Activated effector memory CD4-positive, alpha-beta T cell treated with Interleukin-2 at 50 U/mL for 16 hours (primary cell): ENCODE measurements at places on chromosomes 5 and 9.
A peak's percentile ranks its signal among the peaks of the same experiment; 100 is the strongest.

- no peak for DNase-seq
Measured at GRCh38 chr5:56202483-56202882, 30.6 kb downstream of the ANKRD55 start.

GRCh38 chr9:30913331-30913730, 1471.1 kb upstream of the ACO1 start:
- DNase-seq: no peak

DNA sequence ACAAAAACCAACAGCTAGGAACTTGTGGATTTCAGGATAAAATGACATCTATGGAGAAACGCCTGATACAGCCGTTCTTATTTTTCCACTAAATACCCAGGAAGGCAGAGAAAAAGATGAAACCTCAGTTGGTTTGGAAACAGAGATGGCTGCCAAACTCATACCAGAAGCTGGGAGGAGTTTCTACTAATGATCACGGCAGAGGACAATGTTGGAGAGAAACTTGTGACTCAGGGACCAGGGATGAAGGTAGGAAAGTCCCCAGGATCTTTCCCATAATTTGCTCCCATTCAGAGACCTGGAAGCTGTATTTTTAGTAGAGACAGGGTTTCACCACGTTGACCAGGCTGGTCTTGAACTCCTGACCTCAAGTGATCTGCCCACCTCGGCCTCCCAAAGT, 187.1 kb upstream of the IER5L start:
- no peak for DNase-seq

DNA sequence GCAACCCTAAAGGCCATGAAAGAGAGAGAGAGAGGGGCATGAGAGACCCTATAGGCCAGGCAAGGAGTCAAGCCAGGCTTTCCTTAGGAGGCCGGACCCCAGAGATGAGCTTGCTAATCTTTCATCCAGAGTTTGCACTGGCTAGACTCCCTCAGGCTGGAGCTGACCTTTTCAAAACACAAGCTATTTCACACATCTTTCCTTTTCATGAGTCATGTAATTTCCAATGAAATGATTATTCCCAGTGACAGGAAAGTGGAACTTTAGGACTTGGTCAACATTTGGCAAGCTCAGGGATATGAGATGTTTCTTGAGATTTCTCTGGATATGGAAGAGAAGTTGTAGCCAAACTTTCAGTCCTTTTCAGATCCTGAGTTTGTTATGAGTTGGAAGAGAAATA, 117.7 kb downstream of the TARS1 start:
- DNase-seq: no peak

DNA sequence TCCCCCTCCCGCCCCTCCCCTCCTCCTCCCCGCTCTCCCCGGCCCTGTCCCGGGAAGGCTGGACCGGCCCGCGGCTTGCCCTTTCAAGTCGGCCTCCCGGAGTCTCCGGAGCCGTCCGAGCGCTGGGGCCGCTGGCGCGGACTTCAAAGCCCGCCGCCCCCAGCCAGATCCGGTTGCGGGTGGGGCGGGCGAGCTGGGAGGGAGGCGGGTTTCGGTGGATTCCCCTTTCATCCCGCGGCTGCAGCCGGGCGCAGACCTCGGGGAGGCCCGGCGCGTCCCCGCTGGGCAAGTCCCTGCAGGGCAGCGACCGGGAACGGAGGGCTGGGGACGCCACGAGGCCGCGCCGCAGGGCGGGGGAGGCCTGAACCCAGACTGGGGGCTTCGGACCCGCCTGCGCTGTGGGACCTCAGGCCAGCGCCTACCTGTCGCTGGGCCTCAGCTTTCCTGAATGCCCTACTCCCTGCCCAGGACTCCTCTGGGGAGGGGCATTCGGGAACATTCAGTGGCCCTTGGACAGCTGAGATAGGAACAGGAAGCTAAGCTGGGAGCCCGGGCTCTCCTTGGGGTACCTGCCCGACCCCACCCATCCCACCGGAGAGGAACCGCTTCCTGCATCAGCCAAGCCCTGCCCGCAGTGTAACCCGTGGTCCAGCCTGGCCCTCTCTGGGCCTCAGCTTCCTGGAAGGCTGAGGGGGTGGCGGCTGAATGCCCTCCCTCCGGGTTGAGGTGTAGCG, 23.4 kb downstream of the C9orf50 start:
- peak; percentile 27 for DNase-seq

- DNase-seq: no peak
Measured at GRCh38 chr9:11577522-11577921, 964.7 kb upstream of the PTPRD start.

GRCh38 chr9:89380437-89381307, 62.4 kb downstream of the SECISBP2 start:
- no peak for DNase-seq

DNA sequence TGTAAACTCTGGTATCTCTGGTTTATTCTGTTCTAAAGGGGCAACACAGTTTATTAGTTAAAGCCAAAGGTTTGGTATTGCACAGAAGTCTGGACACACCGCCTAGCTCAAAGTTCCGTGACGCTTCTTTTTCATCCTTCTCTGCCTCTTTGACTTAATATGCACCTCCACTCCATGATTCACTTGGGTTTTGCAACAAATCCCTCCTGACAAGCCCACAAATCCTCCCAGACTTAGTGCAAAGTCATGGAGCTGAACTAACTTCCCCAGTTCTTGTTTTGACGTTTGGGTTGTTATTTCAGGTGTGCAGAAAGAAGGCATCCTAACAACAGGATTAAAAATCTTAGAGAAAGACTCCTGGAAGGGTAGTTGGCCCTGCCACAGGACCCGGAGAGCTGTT, 441.6 kb upstream of the DMAC1 start:
- DNase-seq: no peak

GRCh38 chr9:117245175-117245829, 169.6 kb downstream of the ASTN2 start:
- DNase-seq: no peak

GRCh38 chr9:116842658-116843057, 155.6 kb downstream of the TRIM32 start:
- no peak for DNase-seq

- no peak for DNase-seq
Measured at GRCh38 chr5:142819292-142819691, 49.1 kb downstream of the ARHGAP26 start.

DNA sequence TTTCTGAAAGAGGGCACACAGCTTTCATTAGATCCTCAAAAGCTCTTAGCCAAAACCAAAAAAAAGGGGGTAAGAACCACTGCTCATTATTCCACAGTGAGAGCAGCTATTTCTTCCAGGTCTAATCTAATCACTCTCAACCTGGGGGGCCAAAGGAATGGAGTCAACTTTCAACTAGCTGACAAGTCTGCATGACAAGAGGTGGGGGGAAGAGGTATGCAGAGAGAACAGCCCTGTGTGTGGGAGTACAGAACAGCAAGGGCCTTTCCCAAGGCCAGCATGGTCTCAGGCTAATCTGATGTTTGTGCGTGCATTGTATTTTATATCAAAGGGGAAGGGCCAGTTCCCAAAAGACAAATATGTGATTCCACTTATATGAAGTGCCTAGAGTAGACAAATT, 36.9 kb upstream of the PIP5K1B start:
- no peak for DNase-seq

GRCh38 chr5:78076351-78076750, 218.1 kb downstream of the AP3B1 start:
- no peak for DNase-seq

DNA sequence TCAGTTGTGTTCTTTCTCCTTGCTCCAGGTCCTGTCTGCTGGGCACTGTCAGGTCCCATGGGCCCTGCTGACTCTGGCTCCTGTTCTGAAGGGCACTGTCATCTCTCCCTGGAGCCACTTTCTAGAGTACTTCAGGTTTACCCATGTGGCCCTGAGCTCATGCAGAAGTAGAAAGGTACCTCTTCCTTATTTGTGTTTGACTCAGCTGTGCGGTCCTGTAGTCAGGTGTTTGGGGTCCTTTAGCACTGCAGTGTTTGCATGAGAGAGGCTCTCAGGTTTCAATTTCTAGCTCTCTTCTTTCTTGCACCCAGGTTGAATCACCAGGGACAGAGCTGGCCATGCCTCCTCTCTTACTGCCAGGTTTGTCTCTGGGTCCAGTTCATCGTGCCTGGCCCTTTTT, 71.5 kb downstream of the HSPA4 start:
- no peak for DNase-seq

- DNase-seq: no peak
Measured at GRCh38 chr9:79663878-79664277, 92.1 kb downstream of the TLE4 start.

DNA sequence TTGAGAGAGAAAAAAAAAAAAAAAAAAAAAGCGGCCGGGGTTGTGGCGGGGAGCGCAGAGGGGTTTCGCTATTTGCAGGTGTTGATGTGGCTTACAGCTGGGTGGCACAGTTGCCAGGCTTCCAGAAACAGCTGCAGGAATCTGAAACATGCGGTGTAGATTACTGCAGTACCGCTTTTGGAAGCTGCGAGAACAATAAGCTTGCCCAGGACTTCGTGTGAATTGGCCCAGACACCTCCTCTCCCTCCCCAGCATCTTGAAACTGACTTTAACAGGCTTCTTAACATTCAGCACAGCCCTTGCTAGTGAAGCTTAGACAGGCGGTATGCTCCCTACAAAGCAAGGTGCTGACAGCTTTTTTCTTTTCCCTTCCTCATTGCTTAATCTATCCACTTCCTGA, 104.0 kb downstream of the ATP10B start:
- no peak for DNase-seq
